Activated T-cell treated with anti-CD3 and anti-CD28 coated beads, Interleukin-2, amount 50 U/mL, for 1 hour (primary cell): ENCODE measurements at places on chromosomes 13 and 19.

DNA sequence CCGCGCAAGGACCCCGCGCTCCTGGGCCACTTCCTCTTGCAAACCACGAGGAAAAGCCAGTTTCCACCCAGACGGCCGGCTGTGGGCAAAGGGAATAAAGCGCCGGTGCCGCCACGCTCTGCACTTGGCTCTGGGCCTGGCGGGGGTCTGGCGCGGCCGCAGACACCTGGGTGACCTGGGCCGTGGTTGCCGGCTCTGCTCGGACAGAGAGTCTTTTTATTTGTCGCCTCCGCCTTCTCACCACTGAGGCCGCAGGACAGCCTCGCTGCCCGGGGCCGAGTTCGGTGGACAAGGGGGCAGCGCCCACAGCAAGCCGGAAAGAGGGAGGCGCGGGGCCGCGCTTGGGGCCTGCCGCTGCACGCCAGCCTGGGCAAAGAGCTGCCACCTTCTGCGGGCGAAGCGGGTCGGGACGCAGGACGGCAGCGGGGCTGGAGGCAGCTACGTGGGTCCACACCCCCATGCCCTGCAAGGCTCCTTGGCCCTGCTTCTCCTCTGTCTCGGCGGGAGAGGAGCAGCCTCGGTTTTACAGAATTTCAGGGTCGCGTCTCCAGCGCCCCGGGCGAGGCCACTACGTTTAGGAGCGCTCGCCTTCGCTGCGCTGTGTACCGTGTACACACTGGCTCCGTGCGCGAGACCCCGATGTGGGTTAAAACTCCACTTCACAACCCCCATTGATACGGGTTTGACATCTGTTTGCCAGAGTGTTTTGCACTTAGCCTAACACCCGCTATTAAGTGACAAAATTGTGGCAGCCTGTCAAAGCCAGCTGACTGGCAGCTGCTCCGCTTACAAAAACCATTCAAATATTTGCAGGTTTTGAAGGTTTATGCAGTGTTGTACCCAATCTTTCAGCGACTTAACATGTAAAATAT lies 13.0 kb upstream of the SOX1 start:
- no peak for DNase-seq

DNA sequence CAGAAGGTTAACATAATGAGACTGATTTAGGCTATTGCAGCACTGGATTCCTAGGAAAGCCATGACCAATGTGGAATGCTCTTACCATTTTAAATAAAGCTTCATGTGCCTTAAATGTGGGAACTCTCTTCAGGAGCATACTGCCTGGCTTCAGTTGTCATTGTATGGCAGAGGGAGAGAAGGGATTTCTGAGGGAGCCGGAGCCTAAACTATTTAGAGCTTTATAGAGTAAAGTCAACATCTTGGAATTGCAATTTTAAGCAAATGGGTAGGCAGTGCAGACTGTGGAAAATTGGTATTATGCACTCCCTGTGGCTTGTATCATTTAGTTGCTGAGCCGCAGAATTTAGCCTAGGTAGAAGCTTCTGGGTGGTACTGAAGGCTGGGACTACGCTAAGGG lies 2041.4 kb downstream of the PCDH9 start:
- no peak for DNase-seq

GRCh38 chr19:37172368-37173366 lies at the start of gene ZNF585A:
ZNF585A (minus strand) TSS chr19:37172695; CDS start chr19:37169910, 2,785 bp downstream.
- peak; percentile 89 for DNase-seq

DNA sequence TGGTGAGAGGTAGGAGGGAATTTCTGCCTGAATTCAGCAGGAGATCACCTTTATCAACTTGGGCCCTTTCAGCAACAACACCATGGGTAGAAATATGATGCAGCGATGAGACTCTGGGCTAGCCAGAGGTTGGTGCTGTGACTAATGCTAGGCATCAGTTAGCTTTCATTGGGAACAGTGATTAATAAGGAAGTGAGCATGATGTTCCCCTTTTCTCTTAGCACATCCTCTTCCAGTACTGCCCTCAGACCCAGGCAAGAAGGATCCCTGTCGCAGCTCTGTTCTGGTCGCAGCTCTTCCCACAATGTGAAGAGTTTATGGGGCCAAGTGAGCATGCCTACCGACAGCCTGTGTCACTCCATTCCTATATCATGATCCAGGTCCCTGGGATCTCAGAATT lies 100.5 kb downstream of the FLT1 start:
- DNase-seq = no peak

DNA sequence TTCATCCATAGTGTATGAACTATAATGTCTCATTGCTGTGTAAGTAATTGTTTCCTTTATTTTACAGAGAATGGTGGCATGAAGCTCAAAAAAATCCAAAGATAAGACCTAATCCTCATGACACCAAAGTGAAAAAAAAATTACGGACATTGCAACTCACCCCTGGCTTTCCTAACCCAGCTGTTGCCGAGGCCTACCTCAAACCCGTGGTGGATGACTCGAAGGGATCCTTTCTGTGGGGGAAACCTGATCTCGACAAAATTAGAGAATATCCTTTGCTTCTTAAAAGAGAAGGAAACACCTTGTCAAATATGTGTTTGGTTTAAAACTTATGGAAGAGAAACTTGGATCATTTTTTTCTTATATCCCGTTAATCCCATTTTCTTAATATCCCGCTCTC lies 26.3 kb downstream of the ERCC5 start:
- DNase-seq = no peak

GRCh38 chr19:40231544-40232424 lies 5.3 kb upstream of the CCNP start:
- DNase-seq = no peak

DNA sequence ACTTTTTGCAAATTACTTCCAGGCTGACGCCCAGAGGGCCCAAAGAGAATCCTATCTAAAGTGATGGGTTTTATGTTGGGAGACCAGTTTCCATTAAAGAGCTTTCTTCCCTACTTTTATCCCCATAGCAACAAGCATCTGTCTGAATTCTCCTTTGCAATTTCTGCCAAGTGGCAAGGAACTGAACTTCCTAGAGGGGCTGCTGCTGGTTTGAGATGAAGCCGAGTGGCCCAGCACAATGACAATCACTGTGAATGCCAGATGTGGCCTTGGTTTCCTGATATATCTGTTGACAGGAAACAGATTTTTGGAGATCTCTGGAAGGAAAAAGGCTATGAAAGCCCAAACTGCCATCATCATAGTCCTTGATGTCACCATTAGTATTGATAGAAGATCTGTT lies 198.6 kb downstream of the OXGR1 start:
- no peak for DNase-seq

DNA sequence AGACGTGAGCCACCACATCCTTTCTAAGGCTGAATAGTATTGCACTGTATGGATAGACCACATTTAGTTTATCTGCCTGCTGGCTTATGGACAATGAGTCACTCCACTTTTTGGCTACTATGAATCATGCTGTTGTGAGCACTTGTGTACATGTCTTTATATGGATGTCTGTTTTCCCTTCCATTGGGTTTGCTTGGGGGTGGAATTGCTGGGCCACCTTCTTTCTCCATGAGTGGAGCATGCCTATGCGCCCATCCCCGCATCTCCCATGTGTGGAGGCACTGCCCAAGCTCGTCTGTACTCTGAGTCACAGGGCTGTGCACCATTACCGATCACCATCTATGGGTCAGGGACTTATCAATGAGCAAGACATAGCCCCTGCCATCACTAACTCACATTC lies 127.2 kb upstream of the GJB6 start:
- no peak for DNase-seq

GRCh38 chr13:78601124-78601873 lies 2.1 kb downstream of the POU4F1 start:
- no peak for DNase-seq

- DNase-seq = no peak
Measured at GRCh38 chr13:91725646-91726045, 327.2 kb downstream of the GPC5 start.

DNA sequence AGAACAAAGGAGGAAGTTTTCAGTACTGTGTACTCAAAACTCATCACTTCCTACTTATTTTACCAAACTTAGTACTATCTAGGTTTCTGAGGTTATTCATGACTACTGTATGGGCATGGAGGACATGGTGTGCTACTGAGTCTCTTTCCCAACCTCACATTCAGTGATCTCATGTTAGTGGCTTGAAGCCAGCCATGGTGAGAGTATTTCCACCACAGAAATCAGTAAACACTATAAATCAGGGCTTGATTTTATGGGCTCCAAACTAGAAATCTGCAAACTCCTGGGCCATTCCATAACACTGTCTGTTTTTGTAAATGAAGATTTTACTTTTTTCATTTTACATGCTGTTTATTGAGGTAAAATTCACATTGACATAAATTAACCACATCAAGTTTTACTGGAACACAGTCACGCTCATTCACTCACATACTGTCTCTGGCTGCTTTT lies 19.7 kb downstream of the MED26 start:
- no peak for DNase-seq

DNA sequence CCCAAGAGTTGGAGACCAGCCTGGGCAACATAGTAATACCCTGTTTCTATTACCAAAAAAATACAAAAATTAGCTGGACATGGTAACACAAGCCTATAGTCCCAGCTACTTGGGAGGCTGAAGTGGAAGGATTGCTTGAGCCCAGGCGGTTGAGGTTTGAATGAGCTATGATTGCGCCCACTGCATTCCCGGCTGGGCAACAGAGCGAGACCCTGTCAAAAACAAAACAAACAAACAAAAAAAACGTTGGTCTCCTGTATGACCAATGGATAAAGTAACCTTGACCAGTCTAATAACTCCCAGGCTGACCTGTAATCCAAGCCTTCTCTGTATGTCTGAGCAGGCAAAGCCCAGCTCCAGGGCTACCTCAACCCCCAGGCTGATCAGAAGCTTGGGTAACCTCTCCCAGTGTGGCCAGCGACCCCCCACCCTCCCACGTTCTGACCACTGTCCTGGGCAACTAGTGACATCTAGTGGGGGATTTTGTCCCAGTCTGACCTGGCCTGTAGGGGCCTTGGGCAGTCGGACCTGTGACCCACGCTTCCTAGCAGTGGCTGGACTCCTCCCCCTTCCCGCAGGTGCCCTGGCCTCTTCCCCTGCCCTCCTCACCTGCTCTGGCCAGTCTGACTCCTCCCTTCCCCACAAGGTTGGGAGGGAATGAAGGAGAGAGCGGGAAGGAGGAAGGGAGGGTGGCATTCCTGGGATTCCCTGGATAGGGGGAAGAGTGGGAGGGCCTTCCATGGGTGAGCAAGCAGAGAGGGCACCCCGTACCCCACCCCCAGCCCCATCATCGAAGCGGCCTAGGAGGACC lies 1.0 kb upstream of the BCAM start:
- DNase-seq = no peak

DNA sequence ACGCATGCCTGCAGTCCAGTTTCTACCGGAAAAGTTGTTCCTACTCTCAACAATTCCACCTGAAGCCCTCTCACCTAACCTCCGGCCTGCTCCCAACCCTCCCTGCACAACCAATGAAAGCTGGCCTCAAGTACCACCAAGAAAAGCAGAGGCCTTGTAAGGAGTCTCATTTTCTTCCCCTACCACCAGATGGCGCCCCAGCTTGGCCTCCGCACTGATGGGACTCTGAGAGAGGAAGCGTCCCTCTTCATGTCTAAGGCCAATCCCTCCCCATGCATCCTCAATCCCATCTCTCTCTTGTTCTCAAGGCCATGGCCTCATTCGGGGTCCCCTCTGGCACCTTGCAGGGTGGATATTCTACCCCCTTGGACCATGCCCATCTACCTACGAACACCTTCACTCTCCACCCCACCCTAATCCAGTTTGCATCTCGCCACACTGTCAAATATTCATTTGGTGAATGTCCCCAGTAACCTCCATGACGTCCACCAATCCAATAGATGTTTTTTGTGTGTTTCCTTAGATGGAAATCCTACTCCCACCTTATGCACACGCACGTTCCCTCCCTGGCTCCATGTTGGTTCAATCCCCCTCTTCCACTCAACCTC lies 412.8 kb downstream of the ZNF536 start:
- peak; percentile 51 for DNase-seq

DNA sequence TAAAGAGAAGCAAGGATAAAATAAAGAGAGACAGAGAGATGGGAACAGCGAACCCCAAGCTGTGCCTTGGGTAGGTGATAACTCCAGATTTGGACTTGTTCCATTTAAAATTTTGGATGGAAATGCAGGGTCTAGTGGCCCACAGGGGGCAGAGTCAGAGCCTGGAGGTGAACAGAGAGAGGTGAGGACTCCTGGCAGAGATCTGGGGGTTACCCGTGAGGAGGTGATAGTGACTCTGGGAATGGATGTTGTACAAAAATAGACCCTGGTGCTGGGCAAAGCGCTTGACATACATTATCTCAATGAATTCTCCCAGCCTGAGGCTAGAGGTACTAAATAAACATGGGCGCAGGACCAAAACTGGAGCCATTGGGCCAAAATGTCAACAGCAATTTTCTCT lies 14.3 kb upstream of the DHRS12 start:
- DNase-seq = no peak

GRCh38 chr19:56310462-56310861 lies 4.2 kb downstream of the ZSCAN5A start:
- no peak for DNase-seq

DNA sequence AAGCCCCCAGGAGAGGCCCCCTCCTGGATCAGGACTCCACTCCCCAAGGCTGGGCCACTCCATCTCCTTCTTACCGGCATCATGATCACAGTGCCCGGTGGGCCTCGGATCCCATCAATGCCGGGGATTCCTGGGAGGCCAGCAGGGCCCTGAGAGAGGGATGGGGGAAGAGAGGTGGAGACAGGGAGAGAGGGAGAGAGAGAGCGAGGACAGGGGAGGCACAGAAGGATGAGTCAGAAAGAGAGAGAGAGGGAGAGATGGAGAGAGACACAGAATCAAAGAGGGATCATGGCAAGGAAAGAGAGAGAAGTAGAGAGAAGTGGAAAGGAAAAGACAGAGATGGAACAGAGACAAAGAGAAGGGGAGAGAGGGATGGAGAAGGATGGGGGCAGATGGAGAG lies 13.8 kb downstream of the COL5A3 start:
- no peak for DNase-seq

DNA sequence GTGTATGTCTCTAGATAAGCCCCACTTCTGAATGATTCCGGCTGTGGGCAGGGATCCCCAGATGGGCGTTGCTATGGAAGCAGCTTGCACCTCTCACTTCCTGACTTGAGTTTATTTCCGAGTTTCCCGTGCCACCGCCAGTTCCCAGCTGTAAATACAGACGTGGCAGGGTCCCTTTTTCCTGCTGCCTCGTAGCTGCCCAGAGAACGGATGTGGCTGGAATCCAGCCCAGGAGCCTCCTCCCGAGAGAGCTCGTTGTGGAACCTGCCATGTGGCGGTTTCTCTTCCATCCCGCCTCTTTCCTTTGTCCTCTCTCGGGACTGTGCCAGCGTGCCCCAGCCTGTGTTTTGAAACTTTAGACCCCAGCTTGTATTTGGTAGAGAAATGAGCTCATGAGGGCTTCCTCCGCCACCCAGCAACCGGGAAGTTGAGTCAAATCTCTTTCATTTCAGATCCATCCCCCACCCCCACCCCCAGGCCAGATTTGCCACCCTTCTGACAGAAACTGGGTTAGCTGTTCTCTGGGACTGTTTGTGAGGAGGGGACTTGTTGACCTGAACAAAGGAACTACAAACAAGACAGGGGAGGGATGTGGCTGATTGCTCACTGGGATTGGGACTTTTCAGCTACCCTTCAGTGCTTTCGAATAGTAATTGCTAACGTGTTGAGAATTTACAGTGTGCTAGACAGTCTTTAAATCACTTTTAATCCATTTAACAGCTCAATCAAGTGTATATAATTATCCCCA lies 96.6 kb downstream of the SIPA1L3 start:
- DNase-seq = no peak
